ENCODE measurements at places on chromosomes 4 and X. TPM values are rescaled to one million over a fixed set of nuclear protein-coding genes. Genes with fewer than 3 reads are reported as not detected.

- DNase-seq = no peak
These were observed 29.3 kb upstream of the MYOZ2 start for GRCh38 chr4:119106036-119107000.

DNA sequence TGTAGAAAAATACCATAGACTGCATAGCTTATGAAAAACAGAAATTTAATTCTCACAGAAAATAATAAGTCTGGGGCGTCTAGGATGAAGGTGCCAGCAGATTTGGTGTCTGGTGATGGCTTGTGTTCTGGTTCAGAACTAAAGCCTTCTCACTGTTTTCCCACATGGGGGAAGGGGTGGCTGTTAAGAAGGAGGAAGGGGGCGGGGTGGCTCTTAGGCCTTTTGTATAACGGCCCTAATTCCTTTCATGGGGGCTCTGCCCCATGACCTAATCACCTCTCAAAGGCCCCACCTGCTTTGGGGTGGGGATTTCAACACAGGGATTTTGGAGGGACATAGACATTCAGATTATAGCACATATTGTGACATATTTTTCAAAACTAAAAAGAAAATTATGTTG, 173.2 kb upstream of the TECRL start:
- no peak for DNase-seq

DNA sequence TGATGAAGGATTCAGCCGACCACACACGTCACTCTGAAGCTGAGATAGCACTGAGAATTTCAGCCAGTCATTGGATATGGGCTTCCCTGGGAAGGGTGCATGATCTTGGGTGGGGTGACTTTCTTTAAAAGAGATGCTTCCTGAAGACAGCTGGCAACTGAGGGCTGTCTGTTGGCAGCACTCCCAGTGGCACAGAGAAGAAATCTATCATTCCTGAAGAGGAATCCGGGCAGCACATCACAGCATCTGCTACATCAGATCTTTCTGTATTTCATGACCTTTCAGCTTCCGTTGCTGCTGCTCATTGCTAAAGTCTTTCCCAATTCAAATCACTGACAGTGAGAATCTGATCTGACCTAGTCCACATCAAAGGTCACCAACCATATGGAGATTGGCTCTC, 193.8 kb upstream of the RBPJ start:
- no peak for DNase-seq

DNA sequence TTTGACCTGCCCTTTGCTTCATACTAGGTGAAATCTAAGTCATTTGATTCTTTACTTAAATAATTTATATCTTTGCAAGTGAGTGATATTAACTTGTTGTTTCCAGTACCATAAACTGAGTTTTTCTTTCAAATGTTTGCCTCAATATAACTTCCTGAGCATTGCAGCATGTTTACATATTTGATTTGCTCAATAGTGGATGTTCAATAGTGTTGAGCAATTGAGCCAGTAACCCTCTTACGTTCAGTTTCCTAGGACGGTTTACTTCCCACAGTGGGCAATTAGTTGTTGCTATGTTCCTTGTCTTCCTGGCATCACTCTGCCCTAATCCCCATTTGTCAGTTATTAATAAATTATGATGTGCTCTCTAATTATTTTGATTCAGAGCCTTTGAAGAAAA, 278.5 kb downstream of the EPHA5 start:
- no peak for DNase-seq

DNA sequence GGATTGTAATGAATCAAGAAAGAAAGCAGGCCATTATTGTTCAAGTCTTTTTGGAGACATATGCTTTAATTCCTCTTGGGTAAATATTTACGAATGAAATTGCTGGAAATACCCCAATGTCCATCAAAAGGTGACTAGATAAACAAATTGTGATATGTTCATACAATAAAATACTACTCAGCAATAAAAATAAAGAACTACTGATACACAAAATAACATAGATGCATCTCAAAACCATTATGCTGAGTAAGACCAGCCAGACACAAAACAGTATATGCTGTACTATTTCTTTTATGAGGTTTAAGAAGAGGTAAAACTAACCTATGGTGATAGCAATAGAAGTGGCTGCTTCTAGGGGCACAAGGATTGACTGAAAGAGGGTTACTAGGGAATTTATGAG, 28.8 kb upstream of the JADE1 start:
- no peak for DNase-seq

DNA sequence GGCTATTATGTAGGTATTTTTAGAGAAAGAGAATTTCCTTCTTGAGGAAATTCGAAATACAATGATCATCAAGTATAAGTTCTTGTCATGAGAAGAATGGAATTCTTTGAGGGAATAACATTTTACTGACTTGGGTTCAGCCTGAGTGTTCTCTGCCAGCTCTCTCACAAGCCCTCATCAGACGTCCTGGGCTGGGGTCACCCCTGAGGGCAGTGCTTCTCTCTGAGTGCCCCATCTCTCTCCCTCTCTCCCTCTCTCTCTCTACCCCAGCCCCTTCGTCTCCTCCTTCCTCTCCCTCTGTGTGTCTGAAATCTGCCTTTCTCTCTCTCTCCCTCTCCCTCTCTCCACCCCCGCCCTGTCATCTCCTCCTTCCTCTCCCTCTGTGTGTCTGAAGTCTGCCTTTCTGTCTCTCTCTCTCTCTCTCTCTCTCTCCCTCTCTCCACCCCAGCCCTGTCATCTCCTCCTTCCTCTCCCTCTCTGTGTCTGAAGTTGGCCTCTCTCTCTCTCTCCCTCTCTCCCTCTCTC, 241.7 kb upstream of the PSAPL1 start:
- DNase-seq = no peak

GRCh38 chr4:166957451-166957850, 276.8 kb downstream of the SPOCK3 start:
- DNase-seq = no peak

The TAF7L gene
- total RNA-seq = not detected

The AR gene
- not detected for total RNA-seq

The CXorf66 gene
- total RNA-seq = not detected

The BRS3 gene
- not detected for total RNA-seq

The NUDT11 gene
- total RNA-seq = 1.3 TPM
